ENCODE measurements at places on chromosomes 4 and X. TPM values are rescaled to one million over a fixed set of nuclear protein-coding genes. Genes with fewer than 3 reads are reported as not detected.

ARMCX1 gene
- total RNA-seq, result not detected

MAGEB1 gene
- total RNA-seq, result not detected

GRCh38 chr4:11727903-11728564 lies 299.3 kb upstream of the HS3ST1 start:
- no peak for DNase-seq

GABRB1 gene
- total RNA-seq, result not detected

GRCh38 chr4:82491251-82491960 lies 61.0 kb downstream of the ENOPH1 start:
- no peak for DNase-seq

GRCh38 chrX:141375011-141375760 lies 132.9 kb upstream of the SPANXC start:
- no peak for DNase-seq

MAP7D2 gene
- 0.03 TPM for total RNA-seq

GRCh38 chr4:143641361-143641760 lies 59.1 kb downstream of the FREM3 start:
- no peak for DNase-seq

DNA sequence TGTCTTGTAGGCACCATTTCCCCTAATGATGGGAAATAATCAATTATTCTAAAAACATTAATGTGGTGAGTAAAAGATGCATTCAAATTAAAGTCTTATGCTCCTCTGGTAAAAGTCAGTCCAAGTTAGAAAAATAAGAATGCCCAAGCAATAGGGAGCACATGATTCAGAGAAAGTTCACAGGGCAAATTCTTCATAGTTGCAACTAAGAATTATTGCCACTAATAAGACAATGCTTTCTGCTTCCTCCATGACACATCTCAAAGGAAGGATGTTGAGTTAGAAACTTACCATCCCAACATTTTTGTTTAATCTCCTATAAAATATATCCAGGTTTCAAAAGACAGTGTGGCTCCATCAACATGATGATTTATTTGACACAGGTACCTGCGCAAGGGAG lies 26.3 kb downstream of the PHOX2B start:
- no peak for DNase-seq

GRCh38 chr4:66602622-66603021 lies 932.3 kb upstream of the EPHA5 start:
- no peak for DNase-seq

GRCh38 chrX:2484721-2485648 lies 15.8 kb downstream of the DHRSX start:
- DNase-seq, result no peak

- no peak for DNase-seq
Observed at GRCh38 chr4:165443276-165443675, 64.5 kb downstream of the CPE start.

GUF1 gene
- total RNA-seq, result 12.0 TPM

- no peak for DNase-seq
Observed at GRCh38 chrX:17642891-17643290, 94.4 kb upstream of the SCML1 start.

DNA sequence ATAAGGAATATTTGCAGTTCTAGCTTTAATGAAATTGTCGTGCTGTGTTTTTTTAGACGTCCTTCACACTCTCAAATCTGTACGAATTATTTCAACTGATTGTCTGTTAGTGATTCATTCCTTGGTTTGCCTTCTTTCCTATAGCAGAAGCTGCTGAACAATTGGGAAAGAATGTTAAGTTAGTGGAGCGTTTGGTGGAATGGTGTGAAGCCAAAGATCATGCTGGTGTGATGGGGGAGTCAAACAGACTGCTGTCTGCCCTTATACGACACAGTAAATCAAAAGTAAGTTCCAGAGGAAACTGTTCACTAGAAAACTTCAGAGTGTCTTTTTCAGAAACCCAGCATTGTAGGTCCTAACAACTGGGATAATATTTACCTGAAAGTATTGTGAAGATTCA lies 159.9 kb downstream of the RAP1GDS1 start:
- no peak for DNase-seq

DNA sequence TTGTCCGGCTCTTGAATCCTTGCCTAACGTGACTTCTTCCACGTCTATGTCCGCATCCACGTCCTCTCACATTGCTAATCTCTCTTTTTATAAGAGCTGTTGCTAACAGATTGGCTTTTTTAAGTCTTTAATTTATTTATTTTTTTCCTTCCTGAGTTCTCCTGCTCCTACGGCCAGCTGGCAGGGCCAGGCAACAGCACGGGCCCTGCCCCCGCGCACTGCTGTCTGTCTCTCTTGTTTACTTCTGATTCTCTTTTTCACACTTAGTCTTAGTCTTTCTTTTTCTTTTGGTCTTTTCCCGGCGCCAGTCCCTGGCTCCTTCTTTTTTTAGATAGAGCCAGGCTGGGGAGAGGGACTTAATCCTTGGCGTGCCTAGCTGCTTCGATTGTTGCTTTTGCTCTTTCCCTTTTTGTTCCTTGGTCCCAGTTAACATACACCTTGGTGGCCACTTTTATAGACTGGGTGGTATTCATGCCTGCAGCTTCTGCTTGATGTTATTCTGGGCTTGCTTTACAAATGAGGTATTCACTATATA lies 53.2 kb upstream of the RBMX start:
- DNase-seq, result no peak

MGARP gene
- not detected for total RNA-seq

REELD1 gene
- total RNA-seq, result not detected

DNA sequence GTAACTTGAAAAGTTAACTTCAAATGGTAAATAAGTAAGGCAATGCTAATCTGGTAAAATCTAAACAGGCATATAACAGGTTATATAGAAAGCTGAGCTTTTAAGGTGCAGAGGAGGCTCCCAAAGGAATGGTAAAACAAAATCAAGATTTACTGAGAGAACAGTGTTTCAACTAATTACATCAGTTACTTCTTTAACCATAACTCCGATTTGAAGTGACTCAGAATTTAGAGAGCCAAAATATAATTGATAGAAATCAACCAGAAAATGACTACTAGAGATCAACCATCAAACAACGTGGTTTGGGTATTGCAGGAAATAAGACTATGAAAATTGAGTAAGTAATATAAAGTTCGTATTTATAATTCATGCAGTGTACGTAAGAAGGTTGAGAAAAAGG lies 6.9 kb downstream of the G3BP2 start:
- no peak for DNase-seq
